ENCODE measurements at places on chromosomes 12 and 14.

GRCh38 chr14:56205881-56206280 is 87.7 kb downstream of the PELI2 start:
- DNase-seq = no peak

DNA sequence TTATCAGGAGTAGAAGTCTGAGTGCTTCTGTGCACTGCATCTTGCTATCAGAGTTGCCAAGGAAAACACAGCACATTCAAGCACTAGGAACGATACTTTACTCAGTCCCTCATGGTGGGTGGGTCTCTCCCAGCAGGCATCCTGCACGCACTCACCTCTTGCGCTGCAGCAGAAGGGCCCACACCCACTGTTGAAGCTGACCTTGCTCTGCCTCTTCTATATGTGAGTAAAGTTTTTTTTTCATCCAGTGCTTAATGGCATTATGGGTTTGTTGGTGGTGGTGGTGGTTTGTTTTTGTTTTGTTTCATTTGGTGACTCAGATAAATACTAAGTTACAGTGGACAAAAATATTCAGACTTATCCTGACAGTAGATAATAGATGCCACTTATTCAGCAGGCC is 348.5 kb downstream of the EGLN3 start:
- DNase-seq = no peak

DNA sequence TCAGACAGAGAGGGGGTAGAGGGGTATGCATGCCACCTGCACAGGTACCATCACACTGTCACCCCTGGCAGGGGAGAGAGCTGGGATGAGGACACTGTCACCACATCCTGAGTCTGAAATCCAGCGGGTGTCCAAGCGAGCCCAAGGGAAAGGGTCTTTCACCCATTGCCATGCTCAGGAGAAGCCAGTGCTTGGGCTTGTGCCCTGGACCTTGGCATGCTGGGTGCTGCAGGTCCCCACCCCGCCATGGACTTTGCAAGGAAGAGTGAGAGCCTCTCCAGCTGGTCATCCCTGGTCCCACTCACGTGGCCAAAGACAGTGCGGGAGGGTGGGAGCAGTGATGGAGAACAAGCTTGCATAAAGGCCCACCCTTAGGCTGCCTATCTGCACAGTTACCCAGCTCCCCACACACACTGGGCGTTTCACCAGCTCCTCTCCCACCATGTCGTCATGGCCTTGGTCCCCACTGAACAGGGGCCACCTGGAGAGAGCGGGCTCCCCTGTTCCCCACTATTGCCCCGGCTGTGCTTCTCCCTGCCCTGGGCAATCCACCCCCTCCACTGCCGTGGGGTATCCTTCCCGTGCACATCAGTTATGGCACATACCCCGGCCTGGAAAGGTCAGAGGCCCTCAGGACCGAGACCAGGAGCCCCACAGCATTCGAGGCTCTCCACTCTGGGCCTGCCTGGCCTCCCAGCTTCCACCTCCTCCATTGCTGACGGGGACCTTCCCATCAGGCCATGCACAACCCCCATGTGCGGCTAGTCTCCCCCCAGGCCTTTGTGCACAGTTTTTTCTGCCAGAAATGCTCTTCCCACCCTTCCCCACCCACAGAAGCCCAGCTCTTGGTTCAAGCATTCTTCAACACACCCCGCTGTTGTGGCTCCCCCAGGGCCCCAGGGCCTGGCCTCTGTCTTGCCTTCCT is 58.6 kb upstream of the BCL11B start:
- no peak for DNase-seq

- no peak for DNase-seq
Observed at GRCh38 chr14:84783511-84783910, 746.4 kb upstream of the FLRT2 start.

DNA sequence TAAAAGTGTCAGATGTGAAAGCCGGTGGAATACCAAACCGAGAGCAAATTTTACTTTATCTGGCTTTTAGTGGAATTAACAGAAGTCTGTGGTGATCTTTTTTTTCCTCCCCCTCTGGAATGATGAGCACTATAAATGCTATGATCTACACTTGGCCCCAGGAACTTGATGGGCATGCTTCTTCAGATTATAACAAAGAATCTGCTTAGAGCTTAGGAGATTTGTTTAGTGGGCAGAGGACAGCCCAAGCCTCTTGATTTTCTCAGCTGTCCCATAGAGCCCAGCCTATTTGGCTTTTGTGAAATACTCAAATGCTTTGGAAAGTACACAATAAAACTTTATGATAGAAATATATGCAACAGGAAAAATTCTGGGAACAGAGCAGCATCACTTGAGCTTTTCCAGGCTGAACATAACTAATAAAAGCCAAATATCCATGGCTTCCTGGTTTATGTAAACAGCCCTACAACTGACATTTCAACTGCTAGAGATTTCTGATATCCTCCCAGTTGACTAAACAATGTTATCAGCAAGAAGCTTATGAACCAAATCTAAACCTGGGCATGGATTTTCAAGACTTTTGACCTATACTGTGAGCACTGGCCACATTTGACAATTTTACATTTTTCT is 149.6 kb downstream of the PLXNC1 start:
- DNase-seq = no peak

- DNase-seq = peak; percentile 55
Observed at GRCh38 chr14:23478109-23478759, 8.7 kb downstream of the NGDN start.

- DNase-seq = peak; percentile 13
Observed at GRCh38 chr14:26719514-26719913, 121.7 kb upstream of the NOVA1 start.

GRCh38 chr14:101007765-101008164 is 104.2 kb upstream of the RTL1 start:
- DNase-seq = no peak

DNA sequence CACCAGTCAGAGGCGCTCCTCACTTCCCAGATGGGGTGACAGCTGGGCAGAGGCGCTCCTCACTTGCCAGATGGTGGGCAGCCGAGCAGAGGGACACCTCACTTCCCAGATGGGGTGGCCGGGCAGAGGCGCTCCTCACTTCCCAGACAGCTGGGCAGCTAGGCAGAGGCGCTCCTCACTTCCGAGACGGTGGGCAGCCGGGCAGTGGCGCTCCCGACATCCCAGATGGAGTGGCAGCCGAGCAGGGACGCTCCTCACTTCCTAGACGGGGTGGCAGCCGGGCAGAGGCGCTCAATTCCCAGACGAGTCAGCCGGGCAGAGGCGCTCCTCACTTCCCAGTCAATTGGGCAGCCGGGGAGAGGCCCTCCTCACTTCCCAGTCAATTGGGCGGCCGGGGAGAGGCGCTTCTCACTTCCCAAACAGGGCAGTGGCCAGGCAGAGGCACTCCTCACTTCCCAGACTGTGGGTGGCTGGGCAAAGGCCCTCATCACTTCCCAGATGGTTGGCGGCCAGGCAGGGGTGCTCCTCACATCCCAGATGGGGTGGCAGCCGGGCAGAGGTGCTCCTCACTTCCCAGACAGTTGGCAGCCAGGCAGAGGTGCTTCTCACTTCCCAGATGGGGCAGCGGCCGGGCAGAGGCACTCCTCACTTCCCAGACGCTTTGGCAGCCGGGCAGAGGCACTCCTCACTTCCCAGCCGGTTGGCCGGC is 143.8 kb upstream of the ARID2 start:
- no peak for DNase-seq

DNA sequence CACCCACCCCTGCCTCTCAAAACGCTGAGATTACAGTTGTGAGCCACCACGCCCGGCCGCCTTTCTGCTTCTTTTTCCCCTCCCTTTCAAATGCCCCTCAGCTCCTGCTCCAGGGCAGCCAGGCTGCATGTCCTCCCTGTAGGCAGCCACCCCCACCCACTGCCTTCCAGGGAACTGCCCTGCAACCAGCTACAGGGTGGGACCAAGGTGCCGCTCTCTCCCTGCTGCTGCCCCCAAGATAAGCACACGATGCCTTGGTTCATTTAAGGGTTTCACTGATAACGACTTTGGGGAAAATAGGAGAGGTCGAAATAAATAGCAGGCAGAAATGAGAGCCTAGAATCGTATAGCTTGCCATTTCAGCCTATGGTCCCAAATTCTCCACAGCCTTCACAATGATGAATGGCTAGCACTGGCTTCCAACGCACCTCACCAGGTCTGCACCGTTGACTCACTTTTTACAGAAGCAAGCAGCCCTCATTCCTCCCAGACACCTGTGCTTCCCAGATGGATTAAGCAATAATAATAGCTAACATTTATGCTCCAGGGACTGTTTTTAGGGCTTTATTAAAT is 40.7 kb downstream of the ATG14 start:
- DNase-seq = no peak

GRCh38 chr14:99441157-99441870 is 39.3 kb downstream of the SETD3 start:
- DNase-seq = no peak

- DNase-seq = no peak
Observed at GRCh38 chr12:16095531-16096110, 181.9 kb downstream of the SLC15A5 start.

GRCh38 chr12:77584860-77585259 is 245.8 kb upstream of the NAV3 start:
- no peak for DNase-seq

GRCh38 chr12:25364529-25365339 is 114.0 kb upstream of the KRAS start:
- DNase-seq = no peak

DNA sequence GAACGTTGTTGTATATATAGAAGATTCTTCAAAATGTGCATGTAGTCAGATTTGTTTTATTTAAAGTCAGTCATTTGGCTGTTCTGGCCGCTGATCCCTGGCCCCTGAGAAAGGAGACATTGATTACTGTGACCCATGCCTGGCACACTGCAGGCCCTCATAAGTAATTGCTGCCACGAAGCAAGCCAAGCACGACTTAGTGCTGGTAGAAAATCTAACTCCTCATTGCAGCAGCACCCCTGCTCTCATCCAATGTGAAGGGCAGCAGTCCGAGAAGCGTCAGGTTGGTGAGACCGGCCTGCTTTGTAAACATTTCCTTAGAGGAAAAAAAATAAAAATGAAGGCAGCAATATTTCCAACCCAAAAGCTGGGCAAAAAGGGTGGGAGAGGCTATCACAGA is 22.8 kb upstream of the TMTC2 start:
- no peak for DNase-seq

DNA sequence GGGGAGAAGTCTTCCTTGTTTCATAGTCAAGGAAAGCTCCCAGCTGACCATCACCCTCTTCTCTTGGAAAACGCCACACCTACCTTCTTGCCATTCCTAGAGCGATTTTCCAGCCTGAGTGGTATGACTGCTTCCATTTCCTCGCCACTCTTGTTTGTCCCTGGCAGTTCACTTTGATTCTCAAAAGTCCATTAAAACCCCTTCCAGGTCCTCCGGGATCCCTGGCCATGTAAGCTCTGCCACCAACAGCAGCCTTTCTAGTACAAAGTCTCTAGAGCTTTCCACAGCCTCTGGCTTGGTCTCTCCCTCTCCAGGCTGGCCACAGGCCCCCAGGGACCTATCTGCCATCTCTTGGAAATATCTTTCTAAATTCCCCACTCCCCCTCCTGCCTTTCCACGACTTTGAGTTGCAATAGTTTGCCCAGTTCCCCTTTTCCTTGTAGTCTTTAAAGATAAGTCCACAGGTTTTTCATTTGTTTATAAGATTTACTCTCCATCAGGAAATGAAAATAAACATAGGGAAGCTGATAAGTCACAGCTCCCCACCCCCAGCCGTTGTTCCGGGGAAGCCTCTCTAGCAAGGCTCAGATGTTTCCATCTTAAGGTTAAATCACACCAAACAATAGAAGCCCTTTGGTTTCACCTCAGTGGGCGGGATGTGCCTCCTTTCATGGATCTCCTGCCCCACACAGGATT is 42.9 kb upstream of the SINHCAF start:
- no peak for DNase-seq

GRCh38 chr12:110080410-110080809 is 32.1 kb upstream of the C12orf76 start:
- no peak for DNase-seq

- no peak for DNase-seq
Observed at GRCh38 chr14:54919330-54919729, 16.7 kb upstream of the GCH1 start.

- DNase-seq = no peak
Observed at GRCh38 chr14:93426750-93427149, 4.0 kb upstream of the UNC79 start.

DNA sequence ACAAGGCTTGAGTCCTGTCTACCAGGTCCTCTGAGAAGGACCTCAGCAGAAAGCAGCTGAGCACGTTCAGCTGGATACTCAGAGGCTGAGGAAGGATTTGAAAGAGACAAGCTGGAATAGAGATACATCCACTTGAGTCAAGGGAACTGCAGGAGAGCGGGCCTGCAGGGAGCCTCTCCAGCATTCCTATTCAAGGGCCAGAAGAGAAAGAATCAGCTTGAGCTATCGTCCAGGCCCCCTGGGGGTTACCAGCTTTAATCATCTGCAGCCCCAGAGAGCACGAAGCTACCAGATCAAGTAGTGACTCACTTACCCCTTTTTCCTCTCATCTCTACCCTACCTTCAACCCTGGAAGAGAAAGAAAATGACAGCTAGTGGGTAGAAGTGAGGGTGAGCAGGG is 80.9 kb downstream of the NDUFA12 start:
- DNase-seq = no peak

GRCh38 chr14:58899317-58899713 is 261.6 kb downstream of the DACT1 start:
- peak; percentile 49 for DNase-seq

DNA sequence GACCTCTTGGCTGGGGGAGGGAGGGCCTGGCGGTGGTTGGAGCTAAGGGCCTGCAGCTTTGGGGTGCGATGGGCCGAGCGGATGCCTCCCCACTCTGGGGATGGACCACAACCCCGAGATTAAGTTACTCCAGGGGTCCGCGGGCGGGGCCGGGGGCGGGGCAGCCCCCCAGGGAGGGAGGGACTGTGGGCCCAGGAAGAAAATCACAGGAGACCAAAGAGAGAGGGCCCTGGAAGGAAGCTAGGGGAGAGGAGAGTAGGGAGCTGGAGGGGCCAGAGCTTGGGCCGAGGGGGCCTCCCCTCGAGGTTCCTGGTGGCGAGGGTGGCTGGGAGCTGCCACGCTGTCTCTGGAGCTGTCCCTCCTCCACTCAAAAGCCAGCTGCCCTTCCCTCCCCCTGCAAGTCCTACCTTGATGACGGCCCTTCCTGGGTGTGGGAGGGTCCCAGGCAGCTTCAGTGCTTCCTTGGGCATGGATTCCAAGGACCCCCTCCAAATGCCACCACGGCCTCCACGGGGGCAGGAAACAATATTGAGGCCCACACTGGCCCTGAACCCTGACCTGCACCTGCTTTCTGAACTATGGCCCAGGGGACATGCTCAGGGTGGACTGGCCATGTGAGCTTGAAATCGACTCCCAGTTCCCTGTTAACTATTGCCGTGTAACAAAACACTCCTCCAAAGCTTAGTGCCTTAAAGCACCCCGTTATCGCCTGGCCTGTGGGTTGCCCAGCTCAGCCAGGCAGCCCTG is 610 bp upstream of the NUDT14 start:
- DNase-seq = no peak
